Endothelial cell of umbilical vein (primary cell): ENCODE measurements at places on chromosomes 6 and 20. TPM values are rescaled to one million over a fixed set of nuclear protein-coding genes. Genes with fewer than 3 reads are reported as not detected.
A peak's percentile ranks its signal among the peaks of the same experiment; 100 is the strongest.

DNA sequence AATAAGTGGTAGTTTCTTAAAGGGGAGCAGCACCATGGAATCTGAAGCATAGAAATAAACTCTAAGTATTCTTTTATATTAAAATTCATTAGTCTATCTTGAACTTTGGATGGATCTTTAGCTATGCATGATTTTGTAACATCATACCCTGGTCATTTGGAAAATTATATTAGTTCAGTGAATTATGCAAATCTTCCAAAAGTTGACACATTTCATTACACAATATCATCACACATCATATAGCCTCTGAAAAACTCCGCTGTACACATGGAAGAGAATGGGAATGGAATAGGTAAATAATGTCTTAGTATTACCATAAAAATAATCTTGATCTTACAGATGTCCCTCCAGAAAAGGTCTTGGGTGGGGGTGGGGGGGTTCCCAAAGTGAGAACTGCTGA lies 96.1 kb downstream of the ATXN1 start:
- no peak for DNase-seq

- no peak for DNase-seq
These were observed 160.3 kb downstream of the EYA2 start for GRCh38 chr20:47054945-47055344.

DNA sequence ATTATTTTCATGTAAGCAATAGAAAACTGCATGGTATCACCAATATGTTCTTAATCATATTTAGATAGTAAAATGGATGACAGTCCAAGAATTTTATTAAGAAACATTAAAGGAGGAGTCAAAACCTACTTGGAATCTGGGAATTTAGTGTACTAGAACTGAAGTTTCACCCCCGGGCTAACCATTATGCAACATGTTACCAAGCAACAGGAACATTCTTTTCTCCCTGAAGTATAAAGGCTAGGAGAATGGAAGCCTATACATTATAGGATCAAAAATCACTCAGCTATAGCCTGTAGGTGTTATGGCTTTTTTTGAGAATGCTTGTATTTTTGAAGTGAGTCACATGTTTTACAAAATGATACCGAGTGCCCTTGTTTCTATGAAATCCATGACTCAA lies 538.3 kb downstream of the GRIK2 start:
- no peak for DNase-seq

KCNK15 gene
- not detected in 2 replicates for total RNA-seq

DNA sequence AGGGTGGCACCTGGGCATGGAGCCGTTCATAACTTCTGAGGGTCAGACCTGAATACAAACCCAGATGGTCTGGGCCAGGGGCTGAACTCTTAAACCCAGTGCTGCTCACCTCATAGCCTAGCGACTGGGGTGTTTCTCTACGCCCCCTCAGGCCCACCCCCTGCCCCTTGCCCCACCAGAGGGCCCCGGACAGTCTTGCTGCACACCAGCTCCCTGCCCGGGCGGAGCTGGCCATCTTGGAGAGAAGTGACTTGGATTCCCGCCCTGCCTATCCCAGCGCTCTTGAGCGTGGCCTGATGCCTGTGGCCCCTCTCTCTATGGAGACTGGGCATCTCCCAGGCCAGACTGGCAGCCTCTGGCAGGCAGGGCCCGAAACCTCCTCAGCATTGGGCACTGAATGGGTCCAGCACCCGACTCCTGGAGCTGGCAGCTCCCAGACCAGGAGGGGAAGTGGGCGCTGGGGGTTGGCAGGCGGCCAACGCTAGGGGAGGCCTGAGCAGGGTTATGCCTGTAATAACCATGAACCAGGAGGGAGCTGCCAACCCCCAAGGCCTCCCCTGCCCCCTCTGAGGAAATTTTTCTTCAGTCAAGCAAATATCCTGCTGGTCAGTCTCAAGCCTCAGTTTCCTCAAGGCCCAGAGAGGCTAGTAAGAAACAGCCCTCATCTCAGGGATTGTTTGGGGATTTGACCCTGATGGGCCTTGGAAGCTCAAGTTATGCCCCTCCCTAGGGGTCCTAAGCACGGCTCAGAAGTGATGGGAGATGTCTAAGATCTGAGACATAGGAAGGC lies 169.5 kb downstream of the VEGFA start:
- no peak for DNase-seq

DNA sequence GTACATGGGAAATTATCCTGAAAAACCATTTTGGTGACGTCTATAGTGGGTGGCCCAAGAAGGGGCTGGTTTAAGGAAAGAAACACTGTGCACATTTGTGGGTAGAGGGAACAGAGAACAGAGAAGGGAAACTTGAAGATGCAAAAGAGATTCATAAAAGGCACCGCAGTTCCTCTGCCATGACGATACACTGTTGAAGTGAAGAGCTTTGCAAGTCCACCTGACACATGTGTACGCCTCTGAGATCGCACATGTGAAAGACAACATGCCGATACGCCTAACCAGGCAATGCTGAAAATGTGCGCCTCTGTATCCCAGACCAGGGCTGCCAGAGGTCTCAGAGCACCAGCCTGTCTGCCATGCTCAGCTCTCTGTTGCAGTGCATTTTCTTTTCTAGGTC lies 180.9 kb downstream of the KIF16B start:
- no peak for DNase-seq

- no peak for DNase-seq
These were observed 917.9 kb downstream of the KIF16B start for GRCh38 chr20:15655295-15655874.

DNA sequence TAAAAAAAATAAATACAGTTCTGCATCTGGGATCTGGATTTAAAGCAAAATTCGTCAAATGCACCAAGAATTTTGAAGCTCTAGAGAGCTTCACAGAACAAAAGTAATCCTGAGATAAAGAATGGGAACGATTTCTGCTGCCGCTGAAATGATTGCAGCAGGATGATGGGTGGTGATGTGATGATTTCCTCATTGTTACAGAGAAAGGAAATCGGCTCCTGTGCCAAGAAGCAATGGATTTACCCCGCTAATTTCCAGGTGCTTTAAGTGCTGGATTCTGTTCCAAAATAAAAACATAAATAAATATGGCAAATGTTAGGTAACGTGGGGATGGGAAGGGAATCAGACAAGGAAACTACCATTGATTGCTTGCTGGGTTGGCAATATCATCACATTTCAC lies 1067.9 kb upstream of the MAP3K7 start:
- DNase-seq, result no peak

DNA sequence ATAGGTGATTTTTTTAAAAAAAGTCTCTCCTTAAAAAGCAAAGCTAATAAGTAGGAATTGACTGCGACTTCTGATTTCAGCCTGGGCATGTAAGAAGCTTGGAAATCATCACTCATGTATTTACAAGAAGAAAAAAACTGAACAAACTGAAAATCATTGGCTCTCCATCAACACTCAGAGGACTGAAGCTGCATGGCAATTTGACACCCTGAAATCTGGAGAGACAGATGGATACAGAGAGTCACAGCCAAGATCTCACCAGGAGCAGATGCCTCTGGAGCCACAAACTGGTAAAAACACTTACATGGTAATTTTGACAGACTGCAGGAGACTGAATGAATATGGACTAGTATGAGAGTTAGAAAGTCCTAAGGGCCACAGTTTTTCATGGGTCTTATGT lies 191.2 kb upstream of the TCF21 start:
- no peak for DNase-seq

GRCh38 chr6:74492587-74492986 lies 713.3 kb downstream of the COL12A1 start:
- DNase-seq, result no peak

GRCh38 chr6:36598326-36598725 lies 4.2 kb downstream of the SRSF3 start:
- DNase-seq, result no peak

GRCh38 chr20:56956534-56956933 lies 309.9 kb downstream of the BMP7 start:
- DNase-seq, result no peak

- DNase-seq, result no peak
These were observed 152.5 kb downstream of the IBTK start for GRCh38 chr6:82095091-82095490.

TNFRSF6B gene
- total RNA-seq, result 0.69 TPM in 1 of 2 replicates, not detected in the other

GRCh38 chr6:56649782-56650181 lies 7.1 kb upstream of the DST start:
- DNase-seq, result no peak

- no peak for DNase-seq
These were observed 124.2 kb upstream of the FAM83B start for GRCh38 chr6:54722328-54722727.

- DNase-seq, result no peak
These were observed 23.6 kb downstream of the TOMM6 start for GRCh38 chr6:41811095-41811494.

GRCh38 chr6:85674604-85675003 lies 31.9 kb upstream of the SYNCRIP start:
- no peak for DNase-seq

CAP2 gene
- 18.0 and 21.3 TPM in 2 replicates for total RNA-seq

- no peak for DNase-seq
These were observed 154.6 kb upstream of the AHI1 start for GRCh38 chr6:135651964-135652755.

- peak; percentile 57 for DNase-seq
These were observed 764 bp downstream of the ZNF292 start for GRCh38 chr6:87155842-87156815.

SNTA1 gene
- 5.2 and 6.1 TPM in 2 replicates for total RNA-seq

- DNase-seq, result no peak
These were observed 736.6 kb downstream of the KIF16B start for GRCh38 chr20:15836634-15837033.

DNA sequence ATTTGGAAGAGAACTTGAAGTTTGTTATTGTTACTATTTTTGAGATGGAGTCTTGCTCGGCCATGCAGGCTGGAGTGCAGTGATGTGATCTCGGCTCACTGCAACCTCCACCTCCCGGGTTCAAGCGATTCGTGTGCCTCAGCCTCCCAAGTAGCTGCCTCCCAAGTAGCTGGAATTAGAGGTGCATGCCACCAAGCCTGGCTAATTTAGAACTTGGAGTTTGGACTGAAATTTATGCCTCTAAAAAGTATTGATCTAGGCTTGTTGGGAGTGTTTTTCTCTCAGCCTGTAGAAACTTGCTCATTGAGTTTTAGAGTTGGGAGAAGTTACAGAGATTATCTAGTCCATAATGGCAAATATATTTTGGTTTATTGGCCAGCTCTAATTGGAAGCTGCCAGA lies 4.1 kb downstream of the ITCH start:
- no peak for DNase-seq

- peak; percentile 16 for DNase-seq
These were observed 142.3 kb downstream of the UNC5CL start for GRCh38 chr6:40896696-40897095.

DNA sequence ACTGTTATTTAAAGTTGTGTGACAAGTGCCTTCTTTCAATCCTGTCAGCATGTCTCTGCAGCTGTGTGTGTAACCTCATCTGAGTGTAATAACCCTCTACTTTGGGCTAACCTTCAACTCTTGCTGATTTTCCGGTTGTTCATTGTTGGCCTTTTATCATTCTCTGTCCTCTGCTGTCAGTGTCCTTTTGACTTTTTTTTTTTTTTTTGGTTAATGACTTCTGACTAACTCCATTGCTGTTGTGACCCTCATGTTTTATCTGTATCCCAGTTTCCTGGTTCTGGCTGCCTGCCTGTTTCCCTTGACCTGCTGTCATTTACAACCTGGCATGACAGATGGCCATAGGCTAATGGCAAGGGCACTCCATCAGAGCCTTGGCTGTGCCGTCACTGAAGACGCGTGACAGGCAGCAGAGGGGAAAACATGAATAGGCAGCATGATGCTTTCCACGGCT lies 145.7 kb upstream of the MAN1A1 start:
- no peak for DNase-seq

GRCh38 chr20:33663161-33664084 lies 1.3 kb downstream of the C20orf144 start:
- peak; percentile 43 for DNase-seq

DNA sequence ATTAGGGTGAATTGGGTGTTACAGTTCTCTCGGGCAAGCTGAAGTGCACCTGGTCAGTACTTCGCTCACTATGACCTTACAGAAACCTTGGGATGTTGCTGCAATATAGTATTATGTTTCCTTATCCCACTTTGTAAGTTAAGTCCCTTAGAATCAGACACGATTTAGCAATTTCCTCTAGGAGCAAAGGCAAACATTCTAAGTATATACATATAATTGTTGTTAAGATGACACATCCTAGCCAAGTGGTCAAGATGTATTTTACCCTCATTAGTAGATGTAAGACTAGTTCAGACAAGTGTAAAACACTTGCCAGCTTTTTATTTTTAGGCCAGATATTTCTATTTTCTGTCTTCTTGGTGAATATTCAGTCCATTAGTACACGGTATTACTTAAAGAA lies 31.1 kb upstream of the RGS17 start:
- DNase-seq, result no peak

DNA sequence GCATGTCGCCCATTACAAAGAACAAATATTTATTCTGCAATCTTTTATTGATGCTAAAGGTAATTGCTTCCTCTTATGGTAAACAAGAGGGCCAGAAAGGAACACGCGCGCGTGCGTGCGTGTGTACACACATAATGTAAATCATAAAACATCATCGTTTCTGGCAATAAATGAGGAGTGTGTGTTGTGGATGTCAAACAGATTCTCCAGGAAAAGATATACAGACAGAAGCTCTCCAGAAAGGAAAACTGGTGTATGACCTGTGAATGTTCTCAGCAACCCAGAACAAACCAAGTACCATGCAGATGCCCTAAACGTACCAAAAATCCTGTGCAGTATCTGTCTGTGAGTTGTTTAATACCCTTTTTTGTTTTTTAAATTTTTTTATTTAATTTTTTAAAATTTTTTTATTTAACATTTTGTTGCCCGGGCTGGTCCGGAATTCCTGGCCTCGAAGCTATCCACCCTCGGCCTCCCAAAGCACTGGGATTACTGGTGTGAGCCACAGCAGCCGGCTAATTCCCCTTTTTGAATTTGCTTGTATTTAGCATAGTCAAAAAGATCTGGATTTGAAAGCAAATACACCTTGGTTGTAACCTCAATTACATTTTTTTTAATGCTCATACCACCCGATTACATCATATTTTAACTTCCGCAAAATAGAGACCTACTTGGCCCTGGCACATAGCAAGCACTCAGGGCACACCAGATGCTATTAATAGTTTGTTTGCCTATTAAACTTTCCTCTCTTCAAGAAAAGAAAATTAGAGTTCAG lies 909 bp upstream of the NUDT3 start:
- DNase-seq, result no peak

GRCh38 chr20:49448917-49449316 lies 33.6 kb downstream of the KCNB1 start:
- DNase-seq, result no peak

ZDHHC14 gene
- total RNA-seq, result 23.0 and 23.6 TPM in 2 replicates

GRCh38 chr6:36318690-36319435 lies 17.8 kb downstream of the BNIP5 start:
- no peak for DNase-seq

LY6G6D gene
- total RNA-seq, result not detected in 2 replicates

GRCh38 chr6:105746509-105746908 lies 339.6 kb upstream of the PRDM1 start:
- DNase-seq, result no peak

OOEP gene
- not detected in 2 replicates for total RNA-seq

USP49 gene
- 4.1 and 4.5 TPM in 2 replicates for total RNA-seq

GRCh38 chr20:1775117-1775516 lies 117.5 kb upstream of the SIRPG start:
- no peak for DNase-seq
